ENCODE measurements at places on chromosomes 2 and 18.
A peak's percentile ranks its signal among the peaks of the same experiment; 100 is the strongest.

DNA sequence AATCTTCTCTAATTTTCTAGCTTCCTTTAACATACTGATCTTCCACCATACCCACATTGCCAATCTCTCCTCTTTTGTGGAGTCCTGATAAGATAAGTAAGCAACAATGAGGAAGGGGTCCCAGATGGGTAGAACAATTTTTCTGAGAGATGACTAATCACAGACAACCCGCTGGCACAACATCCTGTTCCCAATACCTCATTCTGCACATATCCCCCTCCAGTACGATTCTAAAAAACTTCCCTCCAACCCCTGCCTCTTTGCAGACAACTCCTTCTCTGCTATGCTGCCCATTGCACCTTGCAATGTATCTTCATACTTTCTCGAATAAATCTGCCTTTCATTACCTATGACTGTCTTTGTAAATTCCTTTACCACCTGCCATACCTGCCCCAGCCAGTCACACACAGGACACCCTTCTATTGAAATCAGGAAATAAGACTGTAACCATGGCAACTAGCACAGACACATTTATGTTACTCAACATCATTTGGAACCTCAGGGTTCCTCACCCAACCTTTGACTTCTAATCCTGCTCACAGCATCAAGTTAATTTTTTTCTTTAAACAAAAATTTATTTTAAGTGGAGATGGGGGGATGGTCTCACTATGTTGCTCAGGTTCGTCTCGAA is 7.4 kb upstream of the EXOC6B start:
- DNase-seq: no peak

GRCh38 chr2:10237392-10238321 is 65.0 kb upstream of the HPCAL1 start:
- DNase-seq: no peak

GRCh38 chr2:45263147-45263546 is 253.9 kb upstream of the SIX2 start:
- DNase-seq: no peak

DNA sequence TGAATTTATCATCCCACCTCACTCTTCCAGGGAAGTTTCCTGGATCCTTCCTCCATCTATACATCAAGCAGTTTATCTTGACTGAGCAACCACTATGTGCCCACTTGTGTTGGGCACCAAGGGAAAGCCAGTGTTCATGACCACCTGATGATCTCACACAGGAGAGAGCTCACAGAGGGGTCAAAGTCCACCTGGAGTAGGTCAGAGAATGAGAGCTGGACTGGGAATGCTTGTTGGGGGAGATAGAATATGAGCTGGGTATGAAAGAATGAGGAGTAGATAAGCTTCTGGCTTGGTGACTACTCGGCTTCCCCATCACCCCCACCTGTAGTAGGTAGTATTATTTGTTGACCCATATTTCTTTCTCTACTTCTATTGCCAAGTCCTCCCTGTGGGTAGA is 72.2 kb upstream of the CYRIA start:
- DNase-seq: no peak

GRCh38 chr2:12207491-12207890 is 461.1 kb downstream of the LPIN1 start:
- no peak for DNase-seq

DNA sequence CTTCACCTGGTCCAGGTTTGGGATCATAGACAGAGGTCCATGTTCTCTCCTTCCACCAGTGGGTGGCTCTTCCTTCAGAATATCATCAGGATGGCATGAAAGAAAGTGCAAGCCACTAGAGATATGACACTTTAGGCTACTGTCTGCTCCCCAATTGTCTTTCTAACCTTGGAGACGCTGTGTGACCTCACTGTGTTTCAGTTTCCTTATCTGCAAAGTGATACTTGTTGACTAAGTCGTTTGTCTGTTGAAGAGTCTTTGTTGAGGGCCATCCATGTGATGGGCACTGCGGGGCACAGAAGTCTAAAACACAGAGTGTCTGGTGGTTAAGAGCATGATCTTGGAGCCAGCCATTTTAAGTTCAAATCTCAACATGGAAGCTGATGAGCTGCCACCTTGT is 259.9 kb upstream of the THSD7B start:
- no peak for DNase-seq

GRCh38 chr18:52343138-52343537 is 3.1 kb downstream of the DCC start:
- no peak for DNase-seq

DNA sequence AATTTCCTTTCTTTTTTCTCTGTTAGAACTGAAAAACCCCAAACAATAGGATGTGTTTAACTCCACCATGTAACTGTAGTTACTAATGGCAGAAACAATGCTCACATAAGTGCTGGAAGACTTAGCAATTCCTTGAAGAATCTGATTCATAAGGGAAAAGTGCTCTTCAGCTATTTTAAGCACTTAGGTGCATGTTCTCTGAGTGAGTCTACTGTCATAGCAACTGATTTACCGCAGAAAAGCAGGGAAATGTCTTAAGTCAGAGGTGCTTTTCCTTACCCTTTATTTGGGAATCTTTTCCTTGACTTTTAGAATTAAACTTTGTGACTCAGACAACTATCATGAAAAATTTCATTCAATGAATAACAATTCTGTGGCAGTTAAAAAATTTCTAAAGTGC is 65.4 kb upstream of the NABP1 start:
- no peak for DNase-seq

- DNase-seq: no peak
These were observed 91.3 kb downstream of the NOL10 start for GRCh38 chr2:10598501-10598900.

GRCh38 chr2:144914622-144915318 is 394.9 kb upstream of the ZEB2 start:
- DNase-seq: no peak

GRCh38 chr2:60259781-60260180 is 293.7 kb downstream of the BCL11A start:
- DNase-seq: no peak

DNA sequence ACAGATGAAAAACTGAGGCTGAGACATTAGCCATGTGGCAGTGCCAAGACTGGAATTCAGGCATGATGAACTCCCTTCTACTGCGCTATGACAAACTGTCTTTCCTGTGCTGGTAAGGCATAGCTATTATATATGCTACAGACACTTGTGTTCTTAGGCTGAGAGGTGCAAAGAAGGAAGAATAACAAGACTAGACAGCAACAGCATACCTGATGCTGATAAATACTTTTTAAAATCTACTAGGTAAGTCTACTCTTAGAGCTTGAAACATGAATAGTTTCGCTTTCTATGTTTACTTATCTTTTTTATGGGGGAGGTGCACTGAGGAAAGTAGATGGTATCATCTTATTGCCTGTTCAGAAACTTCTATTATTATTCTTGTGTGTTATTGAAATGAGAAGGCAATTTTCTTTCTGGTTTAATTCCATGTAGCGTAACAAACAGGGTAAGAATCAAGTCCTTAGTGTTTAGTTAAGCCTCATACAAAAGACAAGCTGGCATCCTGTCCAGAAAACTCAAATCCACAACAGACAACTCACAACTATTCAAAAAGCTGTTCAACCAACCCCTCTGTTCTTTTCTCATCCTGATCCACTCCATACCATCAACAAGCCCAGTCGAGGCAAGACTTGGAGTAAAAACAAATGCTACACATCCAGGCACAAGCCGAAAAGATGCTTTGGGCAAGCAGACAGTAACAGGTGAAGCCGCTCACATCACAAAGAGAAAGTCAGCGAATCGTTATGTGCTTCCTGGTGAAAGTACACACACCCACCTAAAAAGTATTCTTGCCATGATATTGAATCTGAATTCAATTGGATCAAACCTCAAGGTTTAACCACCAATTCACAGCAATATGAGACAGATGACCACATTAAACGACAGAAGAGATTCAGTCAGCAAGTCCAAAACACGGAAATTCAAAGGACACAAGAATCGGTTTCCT is 1.5 kb downstream of the TTC32 start:
- DNase-seq: peak; percentile 12

- no peak for DNase-seq
These were observed 54.9 kb upstream of the LCLAT1 start for GRCh38 chr2:30392097-30392496.
